Sciatic nerve (tissue), 2 donors: ENCODE measurements at places on chromosomes 7 and 10. TPM values are rescaled to one million over a fixed set of nuclear protein-coding genes. Genes with fewer than 3 reads are reported as not detected.

DNA sequence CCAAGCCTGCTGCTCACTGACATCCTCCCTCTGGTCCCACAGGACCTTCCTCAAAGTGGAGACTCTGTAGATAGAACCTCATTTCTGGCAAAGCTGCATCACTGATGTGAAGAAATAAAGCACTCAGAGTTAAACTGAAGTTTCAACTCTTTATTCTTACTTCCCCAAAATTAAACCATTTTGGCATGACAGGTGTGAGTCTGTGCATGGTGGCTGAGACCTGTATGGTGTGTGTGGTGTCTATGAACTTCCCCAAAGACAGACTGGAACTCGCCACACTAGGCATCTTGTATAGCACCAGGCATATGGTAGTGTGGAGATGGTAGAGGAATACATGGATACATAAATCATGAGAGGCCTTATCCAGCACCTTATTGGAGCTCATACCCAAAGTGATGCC, 6.6 kb upstream of the WDFY4 start:
- no peak for DNase-seq

GRCh38 chr7:105581066-105581811, at the start of gene EFCAB10:
Gene EFCAB10, minus strand, starts transcription at chr7:105581493. Its CDS starts 30 bp downstream, at chr7:105581463.
- DNase-seq: peak; percentile 64

GRCh38 chr10:87598700-87599099, 61.0 kb upstream of the PAPSS2 start:
- no peak for DNase-seq

DNA sequence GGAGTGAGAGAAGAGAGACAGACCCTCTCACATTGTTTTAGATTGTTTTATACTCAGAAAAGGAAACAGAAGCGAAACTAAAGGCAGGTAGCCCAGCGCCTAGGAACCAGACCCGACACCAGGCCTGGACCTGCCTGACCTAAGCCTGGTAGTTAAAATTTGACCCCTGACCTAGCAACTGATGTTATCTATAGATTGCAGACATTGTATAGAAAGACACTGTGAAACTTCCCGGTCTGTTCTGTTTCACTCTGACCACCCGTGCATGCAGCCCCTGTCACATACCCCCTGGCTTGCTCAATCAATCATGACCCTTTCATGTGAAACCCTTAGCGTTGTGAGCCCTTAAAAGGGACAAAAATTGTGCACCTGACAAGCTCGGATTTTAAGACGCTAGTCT, 31.6 kb downstream of the VIPR2 start:
- DNase-seq: no peak

DNA sequence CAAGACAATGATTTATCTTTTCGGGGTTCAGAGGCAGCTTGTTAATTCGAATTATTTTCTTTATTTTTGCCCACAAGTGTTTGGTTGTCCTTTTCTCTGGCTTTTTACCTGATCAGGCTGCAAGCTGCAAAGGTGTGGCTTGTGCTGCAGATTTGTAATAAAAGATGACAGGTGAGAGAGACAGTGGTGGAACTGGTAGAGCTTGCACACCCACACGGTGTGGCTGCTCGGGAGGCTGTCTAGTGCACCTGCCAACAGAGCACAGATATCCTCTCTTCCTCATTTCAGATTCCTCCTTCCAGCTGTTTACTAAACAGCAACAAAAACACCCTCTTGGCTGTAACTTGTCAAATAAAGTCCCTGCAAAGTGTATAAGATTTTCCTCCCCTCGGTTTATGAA, 9.2 kb downstream of the GJD4 start:
- no peak for DNase-seq

DNA sequence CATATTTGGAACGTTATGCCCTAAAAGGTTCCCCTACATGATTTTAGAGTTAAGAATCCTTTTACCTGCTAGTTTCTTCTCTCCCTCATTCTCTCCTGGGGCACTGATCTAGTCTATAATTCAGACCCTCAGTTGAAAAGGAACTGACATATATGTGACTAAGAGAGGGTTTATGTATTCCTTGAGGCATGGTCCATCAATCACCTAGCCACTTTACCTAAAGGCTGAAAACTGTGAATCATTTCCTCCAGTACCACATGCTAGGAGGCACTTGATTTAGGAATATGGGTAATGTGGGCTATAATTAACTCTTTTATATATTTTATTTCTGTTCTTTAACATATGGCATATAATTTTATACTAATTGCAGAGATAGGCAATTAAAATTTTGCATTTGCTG, 303.5 kb downstream of the BBS9 start:
- DNase-seq: no peak

- DNase-seq: no peak
These were observed 28.6 kb upstream of the SAR1A start for GRCh38 chr10:70198696-70199466.

DNA sequence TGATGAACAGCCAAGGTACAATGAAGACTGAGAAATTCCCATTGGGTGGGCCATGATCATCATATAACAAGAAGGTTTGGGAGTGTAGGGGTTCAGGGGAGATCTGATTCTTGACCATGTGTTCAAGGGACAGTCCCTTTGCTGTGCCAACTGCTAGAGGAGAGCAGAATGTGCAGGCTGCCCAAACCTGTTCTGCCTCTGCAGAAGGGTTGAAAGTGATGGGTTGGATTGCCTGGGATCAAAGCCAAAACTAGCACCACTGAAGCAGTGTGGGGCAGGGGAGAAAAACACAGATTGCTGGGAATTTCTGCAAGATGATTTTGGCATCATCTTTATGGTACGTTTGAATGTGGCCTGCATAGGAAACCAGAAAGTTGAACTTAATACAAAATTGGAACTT, 303.9 kb downstream of the OTUD1 start:
- no peak for DNase-seq

DNA sequence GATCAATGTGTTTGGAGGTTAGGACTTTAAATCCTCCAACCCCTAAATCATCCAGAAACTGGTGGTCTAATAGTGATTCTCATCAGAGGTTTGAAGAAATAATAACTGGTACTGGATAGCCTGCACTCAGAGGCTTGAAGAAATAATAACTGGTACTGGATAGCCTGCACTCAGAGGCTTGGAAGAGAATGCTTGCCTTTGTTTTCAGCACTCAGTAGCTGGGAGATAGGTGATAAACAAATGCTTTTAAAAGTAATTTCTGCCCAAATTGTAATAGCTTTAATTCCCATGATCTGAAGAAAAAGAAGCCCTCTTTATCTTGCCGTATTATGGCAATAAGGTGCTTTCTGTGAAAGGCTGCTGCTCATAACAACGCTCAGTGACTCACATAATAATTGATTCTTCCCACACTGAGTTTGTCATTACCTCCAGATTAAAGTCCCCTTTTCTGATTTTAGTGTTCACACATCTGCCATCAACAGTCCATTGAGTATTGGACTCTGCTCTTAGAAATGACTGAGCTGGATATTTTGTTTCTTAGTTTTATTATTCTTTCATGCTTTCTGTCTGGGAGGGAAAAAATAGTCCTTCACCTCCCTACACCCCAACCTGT, 112.3 kb upstream of the PHYHIPL start:
- no peak for DNase-seq

DNA sequence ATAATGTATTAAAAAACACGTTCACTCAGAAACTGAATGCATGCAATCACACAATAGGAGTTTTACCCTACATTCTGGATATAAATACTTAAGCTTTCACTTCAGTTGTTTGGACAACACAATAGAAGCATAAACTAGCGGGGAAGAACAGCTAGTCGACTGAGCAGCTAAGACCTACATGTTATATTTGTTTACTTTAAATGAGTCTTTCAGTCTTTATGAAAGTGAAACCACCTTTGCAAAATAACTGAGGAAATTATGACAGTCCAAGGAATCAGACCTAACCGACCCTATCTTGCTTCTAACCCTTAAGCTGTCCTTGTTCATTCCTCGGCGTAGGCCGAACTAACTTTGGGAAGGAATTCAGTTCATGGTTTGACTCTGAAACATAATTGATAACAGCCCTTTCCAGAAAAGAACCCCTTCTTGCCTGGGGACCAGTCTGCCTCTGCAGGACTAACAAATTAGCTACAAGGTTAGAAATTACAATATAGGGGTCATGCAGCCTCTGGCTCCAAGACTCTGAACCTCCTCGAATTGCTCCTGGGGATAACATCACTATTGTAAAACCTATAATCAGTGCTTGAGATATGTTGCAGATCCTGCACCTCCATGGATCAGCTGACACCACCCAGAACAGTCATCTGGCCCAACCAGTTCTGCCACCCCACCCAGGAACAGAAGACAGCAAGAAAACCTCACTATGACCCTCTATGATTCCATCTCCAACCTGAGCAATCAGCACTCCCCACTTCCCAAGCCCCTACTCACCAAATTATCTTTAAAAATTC, 185.1 kb upstream of the KLF6 start:
- DNase-seq: no peak

DNA sequence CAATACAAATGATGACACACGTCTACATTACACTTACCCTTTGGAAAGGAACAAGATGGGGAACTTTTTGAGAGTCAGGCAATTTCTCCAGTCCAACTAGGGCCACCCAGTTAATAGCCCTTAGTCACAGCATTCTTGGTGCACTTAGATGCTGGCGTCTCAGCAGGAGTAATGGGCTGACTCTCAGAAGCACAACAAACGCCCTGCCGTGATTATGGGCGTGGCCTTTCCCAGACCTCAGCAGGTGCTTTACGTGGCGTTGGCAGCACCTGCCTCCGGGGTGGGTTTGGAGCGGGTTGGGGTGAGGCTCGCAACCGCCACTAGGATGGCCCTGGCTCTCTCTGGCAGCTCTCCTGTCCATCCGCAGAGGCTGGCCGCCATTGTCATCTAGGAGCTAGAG, 147.6 kb upstream of the SHH start:
- no peak for DNase-seq

DNA sequence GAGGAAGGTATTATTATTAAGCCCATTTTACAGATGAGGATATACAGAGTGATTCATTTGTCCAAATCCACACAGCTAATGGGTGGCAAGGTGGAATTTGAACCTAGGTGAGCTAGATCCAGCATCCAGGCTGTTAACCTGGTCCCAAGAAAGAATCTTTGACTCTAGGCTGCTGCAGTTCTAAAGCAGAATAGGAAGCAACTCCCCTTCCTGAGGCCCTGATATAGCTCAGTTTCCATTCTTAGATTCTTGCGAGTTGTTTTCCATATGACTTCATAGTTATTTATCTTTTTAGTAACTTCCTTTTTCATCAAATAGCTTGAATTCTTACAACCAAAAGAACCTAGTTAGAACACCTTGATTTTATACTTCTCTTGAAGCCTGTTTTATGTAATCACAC, 24.1 kb upstream of the ZC3HAV1L start:
- DNase-seq: no peak

The SPDYE8 gene
- total RNA-seq: not detected

The GPR37 gene
- 0.13 TPM for total RNA-seq

The PIK3AP1 gene
- total RNA-seq: 13.8 TPM

The SRRM3 gene
- total RNA-seq: 2.9 TPM

The TMEM229A gene
- 0.27 TPM for total RNA-seq

The PIP gene
- total RNA-seq: not detected
